Pons (tissue), 1 donor: ENCODE measurements at places on chromosomes 13 and 19.

GRCh38 chr13:108033800-108034707, 181.3 kb downstream of the LIG4 start:
- no peak for DNase-seq

- DNase-seq: no peak
Measured at GRCh38 chr19:2246801-2247361, 2.2 kb upstream of the AMH start.

GRCh38 chr19:45667620-45668341, at the start of gene GIPR:
Gene GIPR (plus strand): TSS chr19:45668221. CDS start chr19:45669521, 1,300 bp downstream.
- DNase-seq: peak; percentile 49

DNA sequence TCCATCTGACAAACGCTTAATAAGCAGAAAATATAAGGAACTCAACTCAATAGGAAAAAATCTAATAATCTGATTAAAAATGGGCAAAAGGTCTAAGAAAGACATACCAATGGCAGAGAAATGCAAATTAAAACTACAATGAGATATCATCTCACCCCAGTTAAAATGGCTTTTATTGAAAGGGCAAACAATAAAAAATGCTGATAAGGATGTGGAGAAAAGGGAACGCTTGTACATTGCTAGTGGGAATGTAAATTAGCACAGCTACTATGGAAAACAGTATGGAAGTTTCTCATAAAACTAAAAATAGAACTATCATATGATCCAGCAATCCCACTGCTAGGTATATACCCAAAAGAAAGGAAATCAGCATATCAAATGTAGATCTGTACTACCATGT, 508.8 kb upstream of the GPC6 start:
- no peak for DNase-seq

DNA sequence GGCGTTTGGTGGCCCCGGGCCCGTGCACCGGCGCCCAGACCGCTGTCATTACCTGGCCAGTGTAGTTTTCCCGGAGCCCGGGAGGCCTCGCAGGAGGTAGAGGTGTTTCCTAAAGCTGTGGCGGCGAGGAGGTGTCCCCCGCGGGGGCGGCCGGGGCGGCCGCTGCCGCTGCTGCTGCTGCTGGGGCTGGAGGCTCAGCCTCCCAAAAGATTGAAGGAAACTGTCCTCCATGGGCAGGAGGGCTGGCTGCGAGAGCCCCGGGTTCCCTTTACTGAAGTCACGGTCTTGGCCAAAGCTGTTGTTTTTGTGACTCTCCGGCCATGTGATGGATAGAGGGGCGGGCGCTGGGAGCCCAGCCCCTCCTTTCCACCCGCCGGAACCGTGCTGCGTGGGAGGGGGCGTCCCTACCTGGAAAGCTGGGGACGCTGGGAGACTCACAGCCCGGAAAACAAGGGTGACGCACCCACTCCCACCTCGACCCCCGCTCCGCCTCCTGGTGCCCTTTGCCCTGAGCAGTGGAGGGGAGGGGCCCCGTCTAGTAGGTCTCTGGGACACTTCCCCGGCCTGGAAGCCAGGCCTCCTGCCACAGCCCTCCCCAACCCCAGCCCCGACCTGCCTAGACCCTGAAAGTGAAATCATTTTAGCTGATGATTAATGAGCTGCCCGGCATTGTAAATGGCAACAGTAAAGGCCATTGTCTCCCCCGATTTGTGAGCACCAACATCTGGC, at the start of gene N4BP2L1:
Gene N4BP2L1, minus strand, starts transcription at position 279 of the 729 bp plus-strand sequence. Its CDS starts 48 bp downstream, at position 231.
- peak; percentile 86 for DNase-seq

DNA sequence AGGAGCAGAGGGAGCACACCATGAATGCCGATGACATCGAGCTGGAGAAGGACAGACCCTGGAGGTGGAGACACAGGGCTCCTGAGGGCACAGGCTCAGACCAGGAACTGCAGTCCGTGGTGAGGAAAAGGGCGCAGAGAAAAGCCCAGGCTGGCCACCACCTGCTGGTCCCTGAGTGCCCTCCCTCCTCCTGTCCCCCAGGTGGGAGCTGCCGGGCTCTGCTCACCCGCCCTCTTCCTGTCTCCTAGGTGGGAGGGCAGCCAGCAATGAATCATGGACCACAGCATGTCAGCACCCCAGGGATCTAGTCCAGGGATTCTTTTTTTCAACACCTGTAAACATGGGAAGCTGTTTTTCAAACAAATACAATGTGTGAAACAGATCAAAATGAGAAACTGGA, 94.6 kb upstream of the ARHGEF7 start:
- no peak for DNase-seq

- peak; percentile 53 for DNase-seq
Measured at GRCh38 chr13:32031025-32031814, at the start of gene FRY. Gene FRY (plus strand): TSS chr13:32031774. CDS start chr13:32031796, 22 bp downstream.

GRCh38 chr13:20161275-20161950, 561 bp upstream of the GJA3 start:
- no peak for DNase-seq
